ENCODE measurements at places on chromosomes 6 and 20.

DNA sequence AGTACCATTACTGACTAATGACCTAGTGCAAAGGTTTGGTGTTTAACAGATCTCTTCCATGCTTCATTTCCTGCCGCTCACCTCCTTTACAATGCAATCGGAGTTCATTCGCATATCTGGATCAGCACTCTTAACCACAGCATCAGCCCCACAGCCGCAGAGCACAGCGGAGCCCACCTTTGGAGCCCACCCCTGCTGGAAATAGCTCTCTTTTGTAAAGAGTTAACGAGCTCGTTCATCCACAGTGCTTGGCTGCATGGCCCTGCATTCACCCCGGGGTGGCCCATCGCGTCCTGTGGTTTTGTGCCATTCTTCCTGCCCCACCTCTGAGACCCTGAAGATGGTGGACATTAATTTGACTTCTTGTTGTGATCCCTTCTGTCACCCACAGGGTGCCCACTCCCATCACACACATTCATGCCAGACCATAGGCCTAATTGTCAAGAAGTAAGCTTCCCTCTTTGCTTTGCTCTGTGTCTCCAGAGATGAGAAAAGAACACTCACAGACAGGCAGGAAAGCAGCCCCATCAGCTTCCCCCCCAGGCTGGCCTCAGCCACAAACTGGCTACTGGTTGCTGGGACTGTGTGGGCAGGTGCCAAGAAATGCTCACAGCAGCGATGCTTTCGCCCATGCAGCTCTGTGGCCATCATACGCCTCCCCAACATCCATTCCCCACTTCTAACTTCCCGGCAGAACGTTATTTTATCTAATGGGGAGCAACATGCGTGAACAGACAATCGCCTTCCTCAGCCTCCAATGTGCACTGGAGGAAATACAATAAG, 167.0 kb downstream of the LRFN2 start:
- no peak for DNase-seq

DNA sequence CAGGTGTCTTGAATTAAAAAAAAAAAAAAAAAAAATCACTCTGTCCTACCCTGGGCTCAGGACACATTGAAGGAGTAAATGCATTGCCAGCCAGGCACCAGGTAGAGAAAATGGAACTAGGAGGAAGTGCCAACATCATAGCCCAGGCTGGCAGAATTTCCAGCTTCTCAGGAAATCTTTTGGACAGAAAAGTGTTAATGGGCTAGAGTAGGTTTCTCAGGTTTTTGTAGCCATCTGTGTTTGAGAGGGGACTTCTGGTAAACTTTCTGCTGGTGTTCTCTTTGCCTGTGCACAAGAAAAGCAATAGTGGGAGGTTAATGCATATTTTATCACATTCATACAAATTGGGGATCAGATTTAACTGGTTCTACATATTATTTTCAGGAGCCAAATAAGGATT, 678.3 kb upstream of the NRSN1 start:
- no peak for DNase-seq

- peak; percentile 2 for DNase-seq
These were observed 197.4 kb upstream of the KCNG1 start for GRCh38 chr20:51220293-51220706.

DNA sequence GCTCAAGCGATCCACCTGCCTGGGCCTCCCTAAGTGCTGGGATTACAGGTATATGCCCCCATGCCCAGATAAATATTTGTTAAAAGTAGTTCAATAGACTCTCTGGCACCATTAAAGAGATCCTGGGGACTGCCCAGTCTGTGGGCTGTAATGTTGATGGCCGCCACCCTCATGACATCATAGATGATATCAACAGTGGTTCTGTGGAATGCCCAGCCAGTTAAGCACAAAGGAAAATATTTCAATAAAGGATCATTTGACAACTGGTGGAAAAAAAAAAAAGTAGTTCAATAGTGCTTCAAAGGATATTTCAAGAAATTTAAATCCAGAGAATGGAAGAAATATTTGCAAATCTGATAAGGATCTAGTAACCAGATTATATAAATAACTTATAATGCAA, 1.5 kb upstream of the CRIP3 start:
- no peak for DNase-seq

DNA sequence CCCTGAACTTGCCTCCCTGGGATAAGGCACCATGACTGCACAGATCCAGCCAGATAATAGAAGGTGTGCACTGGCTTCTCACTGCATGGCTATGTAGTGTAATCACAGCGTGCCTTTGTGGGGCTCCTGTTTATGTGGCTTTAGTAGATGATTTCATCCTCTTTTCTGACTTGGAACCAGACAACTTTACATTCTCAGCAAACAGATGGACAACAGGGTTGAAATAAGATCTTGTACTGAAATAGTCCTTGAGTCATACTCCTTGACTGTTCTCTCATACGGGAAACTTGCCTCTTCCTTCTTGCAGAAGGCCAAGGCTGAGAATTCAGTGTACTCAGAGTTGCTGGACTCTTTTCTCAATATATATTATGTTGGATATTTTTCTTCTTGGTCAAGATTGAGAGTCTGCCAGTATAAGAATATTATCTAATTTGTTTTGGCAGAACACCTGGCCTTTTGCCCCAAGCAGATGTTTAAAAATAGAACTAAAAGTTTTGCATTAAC, 25.0 kb upstream of the RNF144B start:
- no peak for DNase-seq

DNA sequence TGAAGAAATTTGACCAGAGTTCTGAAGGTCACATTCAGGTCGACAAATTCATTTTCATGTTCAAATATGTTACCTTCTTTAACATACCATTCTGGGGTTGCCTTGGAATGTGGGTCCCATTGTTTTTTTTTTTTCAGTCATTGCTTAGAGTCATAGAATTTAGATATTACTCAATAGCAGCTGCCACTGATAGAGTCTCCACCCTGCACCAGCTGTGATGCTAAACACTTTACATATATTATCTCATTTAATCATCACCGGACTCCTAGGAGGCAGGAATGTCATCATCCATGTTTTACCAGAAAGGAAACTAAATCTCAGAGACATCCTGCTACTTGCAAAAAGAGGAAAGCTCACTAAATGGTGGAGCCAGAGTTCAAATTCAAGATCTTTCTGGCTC, 204.7 kb downstream of the ESR1 start:
- no peak for DNase-seq

DNA sequence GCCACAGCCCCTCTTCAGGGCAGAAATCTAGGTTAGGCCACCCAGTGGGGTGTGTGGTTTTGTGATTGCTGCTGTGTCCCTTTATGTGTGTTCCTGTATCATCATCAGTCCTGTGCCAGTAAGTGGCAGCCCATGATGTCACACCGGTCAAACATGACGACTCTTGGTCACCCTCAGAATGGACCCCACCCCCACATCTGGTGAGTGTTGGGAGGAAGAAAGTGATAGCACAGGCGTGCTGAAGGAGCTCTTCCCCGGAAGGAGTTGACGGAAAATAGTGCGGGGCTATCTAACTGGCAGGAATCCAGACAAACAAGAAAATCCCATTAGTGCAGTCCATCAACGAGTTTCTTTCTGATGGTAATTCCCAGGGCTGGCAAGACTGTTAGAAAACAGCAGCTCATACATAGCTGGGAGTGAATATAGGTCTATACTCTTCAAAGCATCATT, 33.4 kb upstream of the IL17A start:
- no peak for DNase-seq
